ENCODE measurements at places on chromosomes 1 and 21.

- DNase-seq, result no peak
Measured at GRCh38 chr1:16146279-16147155, 9.4 kb downstream of the EPHA2 start.

DNA sequence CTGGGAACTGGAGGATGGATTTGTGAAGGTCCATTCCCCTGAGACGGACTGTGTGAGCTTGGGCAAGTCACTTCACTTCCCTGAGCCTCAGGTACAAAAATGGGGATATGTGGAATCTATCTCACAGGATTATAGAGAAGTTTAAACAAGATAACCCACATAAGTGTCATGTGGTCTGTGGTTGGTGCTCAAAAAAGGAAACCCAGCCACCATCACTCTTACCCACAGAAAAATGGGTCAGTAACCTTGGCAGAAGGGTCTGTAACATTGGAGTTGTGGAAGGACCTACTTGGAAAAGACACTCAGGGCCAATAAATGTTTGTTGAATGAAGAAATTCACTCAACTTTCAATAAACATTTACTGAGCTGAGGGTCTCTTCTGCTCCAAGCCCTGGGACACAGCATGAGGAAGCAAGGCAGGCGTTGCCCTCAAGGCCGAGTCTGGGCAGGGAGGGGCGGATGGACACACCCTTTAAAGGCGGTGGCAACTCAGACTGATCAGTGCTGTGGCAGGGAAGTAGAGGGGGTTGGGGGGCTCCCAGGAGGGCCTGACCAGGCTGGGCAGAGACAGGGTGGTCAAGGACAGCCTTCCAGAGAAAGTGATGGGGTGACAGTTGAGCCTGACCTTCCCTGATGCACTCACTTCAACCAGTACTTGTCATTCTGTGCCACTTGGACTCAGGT, 66.7 kb upstream of the ACOT11 start:
- peak; percentile 43 for DNase-seq

DNA sequence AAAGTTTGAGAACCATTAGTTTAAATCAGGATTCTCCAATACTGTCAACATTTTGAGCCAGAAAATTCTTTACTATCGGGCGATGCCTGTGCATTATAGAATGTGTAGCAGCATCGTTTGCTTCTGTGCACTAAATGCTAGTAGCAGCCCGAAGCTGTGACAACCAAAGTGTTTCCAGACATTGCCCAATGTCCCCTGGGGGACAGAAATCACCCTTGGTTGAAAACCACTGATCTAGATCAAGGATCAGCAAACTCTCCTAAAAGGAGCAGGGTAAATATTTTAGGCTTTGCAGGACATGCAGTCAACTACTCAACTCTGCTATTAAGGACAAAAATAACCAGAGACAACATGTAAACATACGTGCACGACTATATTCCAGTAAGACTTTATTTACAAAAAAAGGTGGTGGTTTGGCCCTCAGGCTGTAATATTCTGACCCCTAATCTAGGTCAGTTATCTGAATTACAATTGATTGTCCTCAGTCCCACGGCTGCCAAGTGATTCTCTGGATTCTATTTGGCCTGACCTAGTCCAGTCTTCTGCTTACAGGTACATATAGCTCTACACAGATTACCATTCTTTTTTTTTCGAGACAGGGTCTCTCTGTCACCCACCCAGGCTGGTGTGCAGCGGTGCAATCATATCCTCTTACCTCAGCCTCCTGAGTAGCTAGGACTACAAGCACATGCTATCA, 10.6 kb downstream of the FAF1 start:
- no peak for DNase-seq

- peak; percentile 21 for DNase-seq
Measured at GRCh38 chr21:44353191-44353970, at the start of gene TRPM2. TSS of gene TRPM2 (plus strand) at chr21:44353621. CDS start at chr21:44353701, 80 bp downstream.
